Foreskin melanocyte (primary cell): ENCODE measurements at places on chromosomes 7 and 10.
A peak's percentile ranks its signal among the peaks of the same experiment; 100 is the strongest.

GRCh38 chr10:119209035-119209735 lies 1.8 kb downstream of the GRK5 start:
- DNase-seq, result peak; percentile 24

GRCh38 chr10:118547282-118547681 lies 48.2 kb downstream of the PRLHR start:
- DNase-seq, result no peak

DNA sequence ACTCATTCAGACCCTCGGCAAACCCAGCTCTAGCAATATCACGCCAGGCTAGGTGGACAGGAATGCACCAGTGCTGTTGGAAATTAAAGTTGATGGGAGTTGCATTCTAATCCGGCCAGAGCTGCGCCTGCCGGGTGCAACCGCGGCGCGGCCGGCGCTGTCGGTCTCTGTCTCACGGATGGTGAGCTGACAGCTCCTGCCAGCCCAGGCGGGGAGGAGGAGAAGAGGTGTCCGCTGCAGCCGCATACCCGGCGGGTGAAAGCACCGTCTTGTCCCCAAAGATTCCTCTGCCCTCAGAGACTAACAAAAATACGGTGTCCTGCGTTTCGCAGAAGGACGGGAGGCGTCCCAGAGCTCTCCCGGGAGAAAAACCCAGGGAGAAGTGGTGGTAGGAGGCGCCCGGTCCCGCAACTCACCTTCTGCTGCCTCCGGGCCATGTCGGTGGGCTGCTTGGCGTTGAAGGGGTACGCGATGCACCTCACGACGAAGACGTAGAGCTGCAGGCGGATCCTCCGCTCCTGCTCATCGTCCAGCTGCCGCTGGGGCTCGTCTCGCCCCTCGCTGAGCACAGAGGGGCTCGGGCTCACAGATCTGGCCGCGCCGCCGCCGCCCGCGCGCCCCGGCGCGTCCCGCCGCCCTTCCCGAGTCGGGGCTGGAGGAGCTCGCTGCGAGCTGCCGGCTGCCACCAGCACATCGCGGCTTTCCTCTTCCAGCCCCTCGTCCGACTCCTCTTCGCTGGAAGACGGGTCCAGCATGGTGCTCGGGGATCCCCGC lies 490 bp downstream of the CADPS2 start:
- peak; percentile 18 for DNase-seq

GRCh38 chr10:72356115-72356514 lies 1.4 kb upstream of the DNAJB12 start:
- DNase-seq, result no peak

GRCh38 chr10:60535427-60535826 lies 145.8 kb upstream of the ANK3 start:
- DNase-seq, result no peak

GRCh38 chr7:95550546-95550945 lies 45.8 kb downstream of the PDK4 start:
- DNase-seq, result no peak

GRCh38 chr10:63438506-63439498 lies 27.0 kb downstream of the JMJD1C start:
- no peak for DNase-seq

DNA sequence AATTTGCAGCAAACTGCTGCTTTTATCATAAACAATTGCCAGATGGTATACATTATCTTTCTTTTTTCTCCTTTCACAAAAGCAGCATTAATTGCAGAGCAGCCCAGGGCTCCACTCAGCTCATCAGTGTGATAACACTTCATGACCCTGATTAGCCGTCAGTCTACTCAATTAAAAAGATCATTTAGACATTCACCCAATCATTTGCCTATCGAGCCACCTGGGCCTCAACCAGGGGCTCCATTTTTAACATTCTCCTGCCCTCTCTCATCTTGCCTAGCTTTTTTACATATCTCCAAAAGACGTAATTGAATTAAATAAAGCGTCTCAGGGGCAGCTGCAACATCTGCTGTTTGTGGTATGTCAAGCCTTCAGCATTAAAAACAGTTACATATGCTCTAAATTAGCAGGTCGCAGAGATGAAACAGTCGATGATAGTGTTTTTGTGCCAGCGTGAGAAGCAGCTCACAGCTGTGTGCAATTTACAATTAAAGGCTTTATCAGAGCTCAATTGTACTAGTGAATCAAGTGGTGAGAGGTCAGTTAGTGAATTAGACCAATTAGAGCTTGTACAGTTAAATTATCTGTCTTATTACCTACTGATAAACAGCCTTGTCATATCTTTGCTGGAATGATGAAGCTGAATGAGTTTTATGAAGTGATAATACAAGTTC lies 522.5 kb downstream of the ETV1 start:
- no peak for DNase-seq

DNA sequence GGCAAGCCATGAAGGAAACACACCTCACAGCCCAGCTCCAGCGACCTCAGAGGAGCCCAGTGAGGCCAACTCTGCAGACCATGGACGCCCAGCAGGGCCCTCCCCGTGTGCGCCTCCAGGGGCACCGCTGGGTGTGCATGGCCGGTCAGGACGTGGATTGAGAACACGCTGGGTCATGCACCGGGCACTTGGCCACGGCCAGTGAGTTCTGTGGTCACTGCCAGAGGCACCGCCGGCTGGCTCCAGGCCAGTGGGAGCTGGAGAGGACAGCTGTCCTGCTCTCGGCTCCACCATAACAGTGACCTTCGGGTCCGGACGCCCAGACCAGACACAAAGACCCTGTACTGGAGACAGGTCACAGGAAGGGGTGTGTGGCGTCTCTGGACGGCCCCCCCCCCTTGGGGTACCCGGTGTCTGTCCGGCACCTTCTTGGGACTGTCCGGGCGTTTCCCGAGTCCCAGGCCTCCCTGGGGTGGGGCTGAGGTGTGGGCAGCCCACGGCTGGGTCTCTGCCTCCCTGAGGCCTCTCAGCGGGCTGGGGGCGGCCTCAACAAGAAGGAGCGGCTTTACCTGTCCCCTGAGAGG lies 50.4 kb upstream of the NKX6-2 start:
- DNase-seq, result no peak

- DNase-seq, result no peak
These were observed 37.0 kb upstream of the PDCD4 start for GRCh38 chr10:110834629-110835301.
